ENCODE measurements at places on chromosomes 2 and 18.

- DNase-seq, result no peak
Observed at GRCh38 chr2:61529944-61530735, 8.0 kb downstream of the XPO1 start.

DNA sequence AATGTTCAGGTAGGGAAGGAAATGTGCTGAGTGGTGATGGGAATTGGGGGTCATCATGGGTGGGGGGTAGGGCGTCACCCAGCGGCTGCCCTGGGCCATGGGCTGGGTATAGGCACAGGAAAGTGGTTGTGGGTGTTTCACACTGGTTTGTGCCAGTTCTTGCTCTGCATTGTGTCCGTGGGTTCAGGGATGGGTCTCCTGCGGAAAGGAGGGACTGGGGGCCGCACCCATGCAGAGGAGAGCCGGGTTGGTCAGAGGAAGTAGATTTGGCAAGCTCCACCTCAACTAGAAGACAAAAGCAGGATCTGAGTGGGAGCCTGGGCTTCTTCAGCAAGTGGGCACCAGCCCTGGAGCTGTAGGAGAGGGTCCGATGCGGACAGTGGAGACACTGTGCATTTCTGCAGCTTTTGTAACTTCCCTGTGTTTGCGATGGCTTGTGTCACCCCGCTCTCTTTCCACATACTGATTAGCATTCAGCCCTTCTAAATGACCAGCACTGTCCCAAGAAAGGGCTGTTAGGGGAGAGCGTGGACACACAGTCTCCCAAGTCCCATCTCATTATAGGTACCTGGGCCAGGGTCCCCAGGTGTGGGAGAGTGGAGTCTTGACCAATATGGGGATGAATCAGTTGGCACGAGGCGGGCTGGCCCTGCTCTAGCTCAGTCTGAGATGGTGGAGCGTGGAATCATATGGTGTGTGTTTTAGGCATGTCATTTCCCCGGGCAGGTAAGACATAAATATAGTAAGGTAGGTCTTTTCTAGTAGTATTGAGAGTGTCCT lies 67.2 kb downstream of the LRRFIP1 start:
- no peak for DNase-seq

DNA sequence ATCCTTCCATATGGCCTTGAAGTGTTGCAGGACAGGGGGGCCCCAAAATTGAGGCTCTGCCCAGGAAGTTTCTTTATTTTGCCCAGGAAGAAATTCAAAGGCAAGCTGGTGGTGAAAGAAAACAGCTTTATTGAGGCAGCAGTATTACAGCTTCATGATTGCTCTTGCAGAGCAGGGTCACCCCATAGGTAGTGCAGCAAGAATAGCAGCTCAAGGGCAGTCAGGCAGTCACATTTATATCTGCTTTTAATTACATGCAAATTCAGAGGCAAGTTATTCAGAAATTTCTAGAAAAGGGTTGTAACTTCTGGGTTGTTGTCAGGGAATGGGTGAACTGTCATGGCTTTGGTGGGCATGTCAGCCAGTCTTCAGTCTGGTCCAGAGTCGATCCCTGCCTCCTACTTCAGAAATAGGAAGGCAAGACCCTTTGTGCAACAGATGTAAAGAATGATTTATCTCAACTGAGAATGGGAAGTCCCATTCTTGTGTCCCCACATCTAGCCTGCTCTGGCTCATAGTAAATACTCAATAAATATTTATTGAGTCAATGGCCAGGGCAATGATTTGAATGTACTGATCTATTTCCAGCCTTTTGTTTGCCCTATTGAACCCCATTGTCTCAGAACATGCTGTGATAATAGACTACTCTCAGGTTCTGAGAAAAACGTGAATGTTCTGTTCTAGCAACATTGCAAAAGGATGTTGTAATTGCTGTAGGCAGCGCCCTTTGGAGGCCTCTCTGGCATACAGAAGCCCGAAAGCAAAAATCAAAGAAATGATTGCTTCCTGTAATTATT lies 129.8 kb downstream of the MYO3B start:
- DNase-seq, result no peak

GRCh38 chr2:112803691-112804521 lies 19.6 kb upstream of the IL1A start:
- DNase-seq, result no peak

DNA sequence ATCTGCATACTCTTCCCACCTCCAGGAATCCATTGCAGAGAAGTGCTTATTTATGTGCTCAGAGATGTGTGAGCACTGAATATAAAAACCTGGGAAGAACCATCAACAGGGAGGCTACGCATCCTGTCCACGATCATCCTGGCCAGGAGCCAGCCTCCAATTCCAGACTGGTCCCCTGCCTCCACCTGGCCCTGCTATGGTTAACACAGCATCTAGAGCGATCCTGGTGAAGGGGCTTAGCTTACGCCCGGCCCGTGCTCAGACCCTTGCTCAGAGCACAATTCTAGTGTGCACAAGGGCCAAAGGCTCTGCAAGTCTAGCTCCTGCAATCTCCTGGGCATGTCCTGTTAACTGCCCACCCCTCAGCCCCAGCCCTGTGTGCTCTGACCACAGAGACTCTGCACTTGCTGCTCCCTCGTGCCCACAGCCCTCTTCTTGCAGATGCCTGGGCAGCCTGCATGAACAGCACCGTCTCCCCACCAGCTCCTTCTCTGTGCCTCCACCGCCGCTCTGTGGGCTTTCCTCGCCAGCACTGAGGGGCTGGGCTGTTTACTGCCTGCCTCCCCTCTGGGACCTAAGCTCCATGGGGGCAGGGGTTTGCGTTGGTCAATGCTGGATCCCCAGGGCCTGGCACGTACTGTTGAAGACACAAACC lies 6.5 kb downstream of the PER2 start:
- DNase-seq, result no peak

Measured in activated T-helper 1 cell treated with Interleukin-2 at 50 U/mL for 16 hours (primary cell).